ENCODE measurements at places on chromosomes 7 and 10.
A peak's percentile ranks its signal among the peaks of the same experiment; 100 is the strongest.

- DNase-seq = no peak
These were observed 10.7 kb downstream of the A1CF start for GRCh38 chr10:50874723-50875122.

GRCh38 chr7:134920026-134920753 lies 66.1 kb upstream of the AGBL3 start:
- no peak for DNase-seq

DNA sequence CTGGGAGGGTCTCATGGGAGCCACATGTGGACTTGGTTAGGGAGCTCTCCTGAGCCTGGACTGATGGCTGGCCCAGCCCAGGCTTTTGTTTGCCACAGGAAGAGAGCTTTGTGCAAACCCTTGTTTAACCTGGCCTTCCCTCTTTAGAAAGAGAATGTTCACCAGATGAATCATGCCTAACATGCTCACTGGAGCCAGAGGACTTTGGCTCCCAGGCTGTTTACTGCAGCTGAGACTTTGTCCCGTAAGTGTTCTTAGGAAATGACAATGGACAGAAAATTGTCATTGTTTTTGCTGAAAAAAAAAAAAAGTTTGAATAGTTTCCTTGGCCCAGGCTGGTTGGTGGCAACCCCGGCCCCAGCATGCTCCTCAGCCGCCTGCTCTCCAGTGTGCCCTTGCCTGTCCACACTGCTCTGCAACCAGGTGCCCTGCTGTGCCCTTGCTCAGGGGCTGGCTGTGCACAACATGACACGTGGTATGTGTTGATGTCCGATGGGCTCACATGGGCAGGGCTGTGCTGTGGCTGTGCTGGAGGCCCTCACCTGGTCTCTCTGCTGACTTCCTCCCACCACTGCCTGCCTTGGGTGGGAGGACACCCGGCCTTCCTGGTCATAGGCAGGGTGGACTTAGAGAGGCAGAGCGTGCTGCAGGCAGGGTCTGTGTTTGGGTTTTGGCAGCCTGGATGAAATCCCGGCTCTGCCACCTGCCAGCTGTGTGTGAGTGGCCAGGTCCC lies 215.3 kb upstream of the ZNF32 start:
- no peak for DNase-seq

GRCh38 chr7:34758111-34758601 lies 100.1 kb downstream of the NPSR1 start:
- no peak for DNase-seq

DNA sequence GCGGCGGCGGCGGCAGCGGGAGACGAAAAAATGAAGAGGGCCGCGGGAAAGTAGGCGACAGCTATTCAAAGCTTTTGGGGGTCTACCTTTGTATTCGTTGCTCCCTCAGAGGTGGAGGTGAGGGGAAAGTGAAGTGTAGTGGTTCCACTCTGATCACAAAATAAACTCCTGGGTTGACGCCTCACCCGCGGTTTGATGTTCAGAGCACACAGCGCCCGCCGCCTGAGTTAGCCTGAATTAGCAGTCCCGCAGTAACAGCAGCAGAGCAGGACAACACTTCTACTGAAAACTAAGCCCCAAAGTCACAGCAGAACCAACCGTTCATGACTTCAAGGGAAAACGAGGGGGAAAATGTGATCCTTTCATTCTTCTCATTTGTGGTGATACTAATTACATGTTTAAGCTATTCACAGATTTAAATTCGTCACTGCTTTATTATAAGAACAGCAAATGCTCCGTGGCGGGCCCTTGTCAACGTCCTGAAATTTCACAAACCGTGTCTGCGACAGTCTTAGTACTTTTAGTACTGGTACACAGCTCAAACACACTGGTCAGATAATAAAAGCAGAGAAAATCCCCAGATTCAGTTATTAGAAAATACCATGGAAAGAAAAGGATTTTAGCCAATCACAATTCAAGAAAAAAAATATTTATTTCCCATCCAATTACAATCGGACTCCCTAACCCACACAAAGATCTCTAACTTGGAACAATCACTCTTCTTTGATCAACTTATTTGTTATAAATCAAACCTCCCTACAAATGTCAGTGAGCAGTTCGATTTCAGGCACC lies 563 bp upstream of the JMJD1C start:
- peak; percentile 64 for DNase-seq

GRCh38 chr10:118465300-118465874 lies 123.3 kb upstream of the FAM204A start:
- DNase-seq = no peak

DNA sequence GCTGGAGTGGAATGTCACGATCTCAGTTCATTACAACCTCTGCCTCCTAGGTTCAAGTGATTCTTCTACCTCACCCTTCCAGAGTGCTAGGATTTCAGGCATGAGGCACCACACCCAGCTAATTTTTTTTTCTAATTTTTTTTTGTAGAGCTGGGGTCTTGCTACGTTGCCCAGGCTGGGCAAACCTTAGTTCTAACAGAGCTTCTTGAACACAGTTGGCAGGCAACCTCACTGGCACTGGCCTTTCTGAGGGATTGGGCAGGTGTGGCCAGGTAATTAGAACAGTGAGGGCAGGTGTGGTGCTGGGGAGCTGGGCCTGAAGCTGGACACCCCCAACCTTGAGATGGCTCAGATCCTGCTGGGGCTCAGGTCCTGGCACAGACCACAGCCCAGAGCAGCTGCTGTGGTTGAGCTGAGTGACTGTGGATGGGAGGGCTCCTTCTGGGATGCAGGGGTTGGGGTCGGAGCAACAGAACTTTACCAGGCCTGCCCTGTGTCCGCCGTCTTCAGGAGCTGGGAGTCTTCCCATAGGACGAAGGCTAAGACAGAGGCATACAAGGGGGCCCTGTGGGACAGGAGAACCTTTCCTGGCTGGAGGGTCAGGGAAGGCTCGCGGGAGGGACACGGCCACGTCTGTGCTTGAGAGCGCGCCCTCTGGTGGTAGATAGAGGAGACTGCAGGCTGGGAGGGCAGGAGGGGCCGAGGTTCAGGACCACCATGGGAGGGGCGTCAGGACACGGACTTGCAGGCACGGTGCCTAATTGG lies 48.2 kb downstream of the COL26A1 start:
- peak; percentile 31 for DNase-seq

DNA sequence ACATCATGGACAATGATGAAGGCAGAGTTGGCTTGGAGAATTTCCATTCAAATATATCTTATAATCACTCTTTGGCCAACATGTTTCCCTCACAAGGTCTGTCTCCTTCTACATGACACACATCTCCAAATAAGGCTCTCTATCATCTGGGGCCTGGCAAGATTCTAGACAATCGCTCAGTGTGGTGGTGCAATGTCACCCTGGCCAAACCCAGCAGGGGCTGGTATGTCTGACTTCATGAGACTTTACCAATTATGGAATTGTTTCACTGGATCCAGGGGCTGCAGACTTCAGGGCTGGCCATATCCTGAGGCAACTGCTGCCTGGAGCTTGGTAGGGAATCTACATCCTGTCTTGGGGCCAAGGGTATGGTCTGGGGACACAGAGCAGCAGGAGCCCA lies 319.0 kb downstream of the PLXNA4 start:
- no peak for DNase-seq

All from muscle of arm (tissue), 14 donors.